ENCODE measurements at places on chromosomes 16 and 17.

- no peak for DNase-seq
Observed at GRCh38 chr17:58334256-58334655, 5.7 kb upstream of the TSPOAP1 start.

DNA sequence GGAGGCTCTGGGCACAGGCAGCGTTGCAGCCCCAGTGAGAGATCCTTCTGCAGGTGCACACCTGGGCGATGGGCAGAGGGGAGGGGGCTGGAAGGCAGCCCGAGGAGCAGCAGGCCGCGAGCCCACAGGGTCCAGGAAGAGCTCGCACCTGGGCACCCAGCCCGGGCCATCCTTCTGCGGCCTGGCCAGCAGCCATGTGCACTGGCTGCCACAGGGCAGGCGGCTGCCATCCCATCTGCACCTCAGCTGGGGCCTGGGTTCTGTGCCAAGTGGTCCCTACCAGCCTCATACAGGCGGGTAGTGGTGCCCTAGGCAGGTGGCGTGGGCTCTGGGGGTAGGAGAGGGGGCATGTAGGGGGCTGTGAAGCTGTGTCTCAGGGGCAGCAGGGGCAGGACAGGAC is 197.2 kb downstream of the RBFOX3 start:
- DNase-seq = no peak

- no peak for DNase-seq
Observed at GRCh38 chr17:46056800-46057304, 57.8 kb downstream of the STH start.

- no peak for DNase-seq
Observed at GRCh38 chr17:36107660-36108059, 4.0 kb downstream of the CCL4 start.

DNA sequence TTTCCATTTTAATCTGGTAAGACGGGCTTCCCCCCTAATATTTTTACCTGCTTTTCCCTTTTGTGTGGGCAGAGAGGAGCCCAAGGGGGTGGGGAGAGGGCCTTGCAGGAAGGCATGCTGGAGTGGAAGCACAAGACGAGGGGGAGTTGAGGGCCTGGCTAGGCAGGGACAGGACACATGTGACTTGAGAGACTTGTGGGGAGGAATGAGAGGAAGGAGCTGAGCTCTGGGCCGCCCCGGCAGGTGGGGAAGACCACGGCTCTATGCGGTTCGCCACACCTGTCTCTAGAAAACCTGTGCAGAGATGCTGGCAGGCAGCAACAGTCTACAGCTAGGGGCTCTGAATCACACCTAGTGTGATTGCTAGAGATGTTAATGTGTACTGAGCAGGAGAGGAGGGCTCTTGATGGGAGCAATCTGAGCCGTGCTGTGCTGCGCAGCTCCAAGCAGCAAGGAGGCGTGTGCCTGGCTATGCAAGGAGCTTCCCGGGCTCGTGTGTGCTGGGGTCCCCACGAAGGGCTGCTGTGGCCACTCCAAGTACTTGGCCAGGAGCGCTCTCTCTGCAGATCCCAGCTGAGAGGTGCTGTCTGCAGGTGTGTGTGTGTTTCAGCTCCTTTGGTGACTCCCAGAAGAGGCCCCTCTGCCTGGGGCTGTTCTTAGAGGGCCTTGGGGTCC is 50.2 kb downstream of the PDPK1 start:
- DNase-seq = no peak

DNA sequence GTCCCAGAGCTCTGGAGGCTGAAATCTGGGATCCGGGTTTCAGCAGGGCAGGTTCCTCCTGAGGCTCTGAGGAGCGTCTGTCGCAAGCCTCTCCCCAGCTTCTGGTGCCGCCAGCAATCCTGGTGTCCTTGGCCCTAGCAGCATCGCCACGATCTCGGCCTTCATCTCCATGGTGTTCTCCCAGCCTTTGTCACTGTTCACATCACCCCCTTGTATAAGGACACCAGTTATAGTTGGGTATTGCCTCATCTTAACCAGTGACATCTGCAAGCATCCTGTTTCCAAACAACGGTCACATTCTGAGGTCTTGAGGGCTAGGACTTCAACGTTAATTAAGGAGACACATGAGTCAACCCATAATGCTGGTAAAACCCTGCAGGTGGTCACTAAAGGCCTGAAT is 2.8 kb upstream of the PPP1R27 start:
- DNase-seq = no peak

GRCh38 chr17:57282296-57282695 is 26.0 kb downstream of the MSI2 start:
- DNase-seq = no peak

DNA sequence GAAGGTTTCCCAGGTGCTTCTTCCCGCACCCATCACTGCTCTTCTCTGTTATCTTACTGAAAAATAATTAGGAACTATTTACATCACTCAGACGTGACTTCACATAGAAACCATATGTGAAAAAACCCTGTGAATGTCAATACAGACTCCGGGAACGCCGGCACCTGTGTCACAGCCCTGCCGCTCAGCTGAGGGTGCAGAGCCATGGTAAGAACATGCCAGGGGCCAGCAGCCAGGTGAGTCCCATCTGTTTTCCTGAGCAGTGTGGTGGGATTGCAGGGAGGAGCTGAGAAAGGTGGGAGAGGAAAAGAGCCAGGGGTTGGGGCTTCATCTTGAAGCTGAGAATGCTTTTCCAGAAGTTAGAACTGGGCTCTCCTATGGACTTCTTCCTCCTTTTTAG is 13.7 kb downstream of the FOXF1 start:
- no peak for DNase-seq

- DNase-seq = no peak
Observed at GRCh38 chr16:55056585-55057401, 126.1 kb downstream of the IRX5 start.

- DNase-seq = no peak
Observed at GRCh38 chr16:81374550-81374949, 59.8 kb downstream of the GAN start.

- DNase-seq = no peak
Observed at GRCh38 chr16:82541103-82541502, 85.7 kb upstream of the CDH13 start.

GRCh38 chr17:38419508-38419981 is 8.7 kb upstream of the ARHGAP23 start:
- no peak for DNase-seq

DNA sequence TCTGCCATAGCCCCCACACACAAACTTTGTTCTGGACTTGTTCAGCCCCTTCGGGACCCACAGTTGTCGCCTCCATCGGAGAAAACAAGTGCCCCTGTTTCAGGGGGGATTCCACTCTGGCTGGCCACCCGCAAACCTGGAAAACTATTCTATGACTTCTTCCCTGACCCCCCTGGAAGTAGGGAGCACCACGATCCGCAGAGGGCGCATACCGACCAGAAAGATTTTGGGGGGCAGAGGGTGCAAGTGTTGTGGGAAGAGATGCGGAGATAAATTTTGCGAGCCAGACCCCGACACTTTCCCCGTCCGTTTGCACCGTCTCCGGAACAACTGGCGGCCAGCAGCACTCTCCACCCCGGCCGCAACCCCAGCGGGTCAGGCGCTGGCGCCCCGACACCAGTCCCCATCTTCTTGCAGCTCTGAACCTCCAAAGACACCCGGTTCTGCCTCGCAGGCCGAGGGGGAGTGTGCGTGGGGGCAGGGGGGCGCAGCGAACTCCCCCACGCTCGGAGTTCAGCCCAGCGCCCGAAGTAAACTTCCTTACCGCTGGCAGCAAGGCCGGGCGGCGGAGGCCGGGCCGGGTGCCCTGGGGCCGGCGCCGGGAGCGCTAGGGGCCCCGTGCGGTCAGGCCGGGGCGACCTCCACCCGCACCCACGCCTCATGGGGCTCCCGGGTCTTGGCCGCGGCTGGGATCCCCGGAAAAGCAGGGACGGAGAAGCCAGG is 744 bp downstream of the SALL1 start:
- DNase-seq = peak; percentile 57

DNA sequence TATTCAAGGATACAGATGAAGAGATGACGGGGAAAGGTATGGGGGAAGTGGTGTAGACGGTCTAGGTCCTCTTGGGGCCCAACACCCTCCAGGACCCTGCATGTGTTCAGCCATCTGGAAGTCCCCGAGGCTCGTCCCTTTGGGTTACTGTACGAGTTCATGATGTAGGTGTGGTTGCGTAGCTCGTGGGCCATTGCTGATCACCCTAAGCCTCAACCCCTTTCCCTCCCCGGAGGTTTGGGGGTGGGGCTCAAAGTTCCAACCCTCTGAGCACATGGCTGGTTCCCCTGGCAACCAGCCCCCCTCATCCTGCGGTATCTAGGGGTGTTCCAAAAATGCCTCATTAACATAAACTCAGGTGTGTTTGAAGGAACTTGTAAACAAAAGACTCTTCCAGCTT is 98.8 kb upstream of the METRNL start:
- DNase-seq = no peak

DNA sequence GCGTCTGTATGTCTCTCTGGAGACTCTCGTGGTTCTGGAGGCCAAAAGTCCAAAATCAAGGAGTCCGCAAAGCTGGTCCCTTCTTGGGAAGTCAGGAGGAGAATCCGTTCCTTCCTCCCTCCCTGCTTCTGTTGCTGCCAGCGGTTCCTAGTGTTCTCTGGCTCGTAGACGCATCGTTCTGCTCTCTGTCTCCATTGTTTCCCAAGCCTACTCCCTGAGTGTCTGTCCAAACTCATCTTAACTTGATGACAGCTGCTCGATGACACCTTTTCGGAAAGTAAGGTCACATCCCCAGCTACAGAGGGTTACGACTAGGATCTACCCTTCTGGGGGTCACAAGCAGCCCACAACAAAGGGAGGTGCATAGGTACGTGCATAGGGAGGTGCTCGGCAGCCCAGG is 80.7 kb upstream of the FOXF1 start:
- no peak for DNase-seq

DNA sequence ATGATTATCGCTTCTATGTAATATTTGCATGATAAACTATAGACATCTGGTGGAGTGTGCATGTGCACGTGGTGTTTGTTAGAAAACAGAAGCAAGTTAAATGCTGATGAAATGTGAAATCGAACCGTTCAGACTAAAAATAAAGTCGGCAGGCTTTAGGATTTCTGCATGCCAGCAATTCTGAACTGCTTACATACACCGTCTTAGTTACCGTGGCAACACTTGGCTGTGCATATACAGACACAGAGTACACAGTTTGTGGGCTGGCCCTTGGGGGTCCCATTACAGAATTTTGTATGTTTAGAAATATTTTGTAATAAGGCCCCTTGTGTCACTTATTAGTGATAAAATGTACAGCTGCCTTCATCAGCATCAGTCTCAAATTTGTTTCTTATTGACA is 605.5 kb downstream of the RBFOX1 start:
- no peak for DNase-seq

- no peak for DNase-seq
Observed at GRCh38 chr17:75845058-75845711, 981 bp upstream of the UNC13D start.

DNA sequence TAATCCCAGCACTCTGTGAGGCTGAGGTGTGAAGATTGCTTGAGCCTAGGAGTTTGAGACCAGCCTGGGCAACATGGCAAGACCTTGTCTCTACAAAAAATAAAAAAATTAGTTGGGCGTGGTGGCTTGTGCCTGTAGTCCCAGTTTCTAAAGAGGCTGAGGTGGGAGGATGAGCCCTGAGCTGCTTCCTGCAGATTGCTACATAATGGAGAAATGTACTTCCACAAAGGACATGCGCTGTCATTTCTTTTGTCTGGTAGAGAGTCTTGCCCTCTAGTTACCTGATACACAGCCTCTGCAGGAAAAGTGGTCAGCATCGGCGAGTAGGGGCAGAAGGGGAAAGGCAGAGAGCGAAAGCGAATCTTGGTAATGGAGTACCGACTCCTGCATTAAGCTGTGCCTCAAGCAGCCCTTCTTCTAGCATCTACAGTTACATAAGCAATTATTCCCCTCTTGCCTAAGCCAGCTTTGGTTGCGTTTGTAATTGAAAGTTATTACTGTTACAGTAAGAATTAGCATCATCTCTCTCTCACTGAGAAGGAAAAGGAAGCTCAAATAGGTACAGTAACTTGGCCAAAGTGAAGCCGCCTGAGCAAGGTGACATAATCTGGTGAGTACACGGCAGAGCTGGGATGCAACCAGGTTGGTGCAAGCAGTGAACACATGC is 18.5 kb upstream of the GGA2 start:
- no peak for DNase-seq

DNA sequence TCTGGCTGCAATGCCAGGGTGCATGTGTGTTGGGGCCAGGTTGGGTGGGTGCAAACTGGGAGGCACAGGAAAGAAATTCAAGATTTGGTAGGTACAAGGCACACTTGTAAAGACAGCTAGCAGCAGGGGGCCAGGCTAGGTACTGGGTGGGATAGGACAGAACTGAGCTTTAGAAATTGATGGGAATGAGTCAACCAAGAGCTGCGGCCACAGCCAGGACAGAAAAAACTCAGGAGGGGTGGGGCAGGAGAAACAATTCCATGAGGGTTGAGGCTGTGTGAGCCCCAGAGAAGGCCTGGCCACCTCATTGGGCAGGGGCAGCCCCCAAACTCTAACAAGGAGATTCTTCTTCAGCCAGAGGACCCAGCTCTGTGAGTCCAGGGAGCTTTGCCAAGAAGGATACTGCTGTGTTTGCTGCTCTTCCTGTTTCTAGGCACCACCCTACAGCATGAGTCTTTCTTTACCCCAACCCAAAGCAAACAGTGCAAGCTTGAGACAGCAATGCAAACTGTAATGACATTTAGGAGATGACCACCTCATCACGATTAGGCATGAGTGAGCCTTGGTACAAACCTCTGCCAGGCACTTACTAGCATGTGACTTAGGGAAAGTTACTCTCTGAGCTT is 21.3 kb upstream of the CCDC182 start:
- no peak for DNase-seq

GRCh38 chr17:43721537-43722268 is 36.9 kb downstream of the SOST start:
- DNase-seq = no peak

GRCh38 chr16:3822366-3823045 is 58.0 kb downstream of the CREBBP start:
- DNase-seq = no peak

DNA sequence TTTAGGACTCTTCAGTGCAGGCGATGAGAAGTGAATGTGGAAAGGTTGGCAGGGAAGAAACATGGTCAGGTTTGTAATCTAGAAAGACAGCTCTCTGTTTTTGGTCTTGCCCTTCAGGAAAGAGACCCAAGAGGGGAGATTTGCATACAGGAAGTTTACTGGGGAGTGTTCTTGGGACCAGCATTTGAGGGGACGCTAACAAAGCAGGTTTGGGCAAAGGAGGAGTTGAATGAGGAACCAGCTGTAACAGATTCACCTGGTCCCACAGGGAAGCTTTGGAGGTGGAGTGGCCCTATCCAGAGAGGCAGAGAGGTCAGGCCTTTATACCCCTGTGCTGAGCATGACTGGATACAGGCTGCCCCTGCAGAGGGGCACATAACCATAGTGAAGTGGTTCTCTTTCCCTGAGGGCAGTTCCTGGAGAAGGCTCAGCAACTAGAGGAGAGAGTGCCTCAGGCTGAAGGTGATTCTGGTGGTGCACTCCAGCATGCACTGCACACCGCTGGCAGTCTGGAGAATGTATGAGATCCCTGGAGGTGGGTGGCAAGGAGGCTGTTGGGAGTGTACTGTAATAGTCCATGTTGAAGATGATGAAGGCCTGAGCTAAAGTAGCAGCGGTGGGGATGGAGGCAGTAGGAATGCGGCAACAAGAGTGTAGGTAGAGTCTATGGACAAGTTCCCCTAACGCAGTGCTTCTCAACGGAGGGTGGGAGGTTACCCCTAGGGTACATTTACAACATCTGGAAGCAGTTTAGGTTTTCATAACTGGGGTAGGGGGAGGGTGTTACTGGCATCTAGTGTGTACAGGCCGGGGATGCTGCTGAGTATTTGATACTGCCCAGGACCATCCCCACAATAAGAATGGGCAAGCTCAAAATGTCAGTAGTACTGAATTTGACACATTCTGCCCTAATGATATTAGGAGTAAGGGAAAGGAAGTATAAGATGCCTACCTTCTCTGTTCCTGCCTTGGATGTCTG is 37.2 kb downstream of the MAP2K6 start:
- DNase-seq = no peak

- no peak for DNase-seq
Observed at GRCh38 chr17:70582777-70583176, 413.4 kb downstream of the KCNJ2 start.

All from hippocampal formation (tissue), 2 donors.